ENCODE measurements at places on chromosomes 16 and 17. TPM values are rescaled to one million over a fixed set of nuclear protein-coding genes. Genes with fewer than 3 reads are reported as not detected.

Gene KRT40
- not detected for total RNA-seq

Gene SLC6A2
- not detected for total RNA-seq

Gene TNS4
- total RNA-seq = 3.7 TPM

Gene MYH11
- total RNA-seq = 0.04 TPM

Gene CDH8
- not detected for total RNA-seq

Gene NKD1
- 0.81 TPM for total RNA-seq

Gene RNF43
- total RNA-seq = 0.12 TPM

Gene KRTAP2-3
- total RNA-seq = not detected

Gene CDH16
- total RNA-seq = not detected

Gene NUDT7
- total RNA-seq = 8.4 TPM

Gene ATP2A1
- 2.7 TPM for total RNA-seq

DNA sequence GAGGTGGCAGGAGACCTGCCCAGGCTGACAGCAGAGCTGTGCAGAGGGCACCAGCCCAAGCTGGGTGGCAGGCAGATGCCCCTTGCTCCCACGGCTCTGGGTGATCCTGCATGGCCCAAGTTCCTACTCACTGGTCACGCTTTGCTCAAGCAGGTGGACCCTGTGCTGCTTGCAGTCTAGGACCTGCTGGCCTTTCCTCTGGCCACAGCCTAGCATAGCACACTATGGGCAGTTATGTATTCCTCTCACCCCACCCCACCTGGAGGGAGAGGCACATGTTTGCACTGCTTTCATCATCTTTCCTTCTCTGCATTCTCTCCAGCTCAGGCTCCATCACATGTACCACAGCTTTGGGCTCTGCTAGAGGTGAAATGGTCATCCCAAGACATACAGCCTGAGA is 19.6 kb upstream of the SREBF1 start:
- H3K27ac ChIP-seq = no peak overlapping the region
- peaks cover 59% of the 10 kb centered on the region for H3K4me1 ChIP-seq
- no peak for DNase-seq
- no peak overlapping the region for H3K4me3 ChIP-seq

DNA sequence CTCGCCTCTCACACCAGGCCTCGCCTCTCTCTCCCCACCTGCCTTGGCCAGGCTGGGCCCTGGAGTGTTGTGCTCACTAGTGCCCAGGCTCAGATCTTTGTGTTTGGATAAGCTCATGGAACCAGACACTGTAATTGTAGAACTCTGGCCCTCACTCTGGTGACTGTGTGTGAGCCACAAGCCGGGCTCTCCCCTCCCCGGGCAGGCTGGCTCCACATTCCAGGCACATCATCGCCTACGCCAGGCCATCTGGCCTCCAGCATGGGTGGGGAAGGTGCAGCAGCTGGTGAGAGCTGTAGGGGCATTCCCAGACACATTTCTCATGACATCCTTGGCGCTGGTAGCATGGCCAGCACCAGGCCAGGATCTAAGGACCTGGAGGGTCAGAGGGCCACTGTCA is 202.3 kb downstream of the RAB11FIP4 start:
- no peaks in the 10 kb centered on the region for H3K27me3 ChIP-seq
- no peaks in the 10 kb centered on the region for H3K36me3 ChIP-seq
- no peak overlapping the region for H3K4me3 ChIP-seq
- DNase-seq = no peak
- no peaks in the 10 kb centered on the region for H3K4me1 ChIP-seq

GRCh38 chr17:74963656-74964055 is 8.9 kb downstream of the HID1 start:
- no peak overlapping the region for H3K4me3 ChIP-seq
- no peaks in the 10 kb centered on the region for H3K36me3 ChIP-seq
- no peak overlapping the region for H3K27ac ChIP-seq
- peaks cover 4% of the 10 kb centered on the region for H3K4me1 ChIP-seq
- no peaks in the 10 kb centered on the region for H3K27me3 ChIP-seq

- H3K36me3 ChIP-seq = no peaks in the 10 kb centered on the region
- H3K4me1 ChIP-seq = no peaks in the 10 kb centered on the region
- H3K4me3 ChIP-seq = no peak overlapping the region
- no peaks in the 10 kb centered on the region for H3K27me3 ChIP-seq
- H3K27ac ChIP-seq = no peak overlapping the region
These were observed 59.1 kb downstream of the ABCC6 start for GRCh38 chr16:16164243-16164642.

GRCh38 chr16:66091471-66091891 is 275.0 kb upstream of the CDH5 start:
- H3K27me3 ChIP-seq = no peaks in the 10 kb centered on the region
- H3K4me3 ChIP-seq = no peak overlapping the region
- no peaks in the 10 kb centered on the region for H3K36me3 ChIP-seq
- no peaks in the 10 kb centered on the region for H3K4me1 ChIP-seq
- H3K27ac ChIP-seq = no peak overlapping the region

DNA sequence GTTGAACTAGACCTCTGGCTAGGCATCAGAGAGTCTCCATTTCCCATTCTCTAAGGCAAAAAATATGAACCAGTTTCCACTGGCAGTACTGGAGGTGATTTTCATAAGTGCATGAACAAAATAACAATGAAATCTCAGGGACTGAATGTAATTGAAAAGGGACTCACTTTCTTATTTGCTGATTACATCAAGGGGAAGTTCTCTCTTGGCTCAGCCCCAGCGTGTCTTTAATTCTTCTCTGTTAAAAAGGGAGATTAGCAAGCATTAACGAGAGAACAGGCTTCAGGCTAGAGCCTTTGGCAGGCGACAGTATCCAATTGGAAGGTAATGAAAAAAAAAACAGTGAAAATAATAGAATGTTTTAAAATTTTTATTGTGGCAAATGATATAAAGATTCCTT is 34.0 kb upstream of the ADAMTS18 start:
- H3K4me3 ChIP-seq = no peak overlapping the region
- no peaks in the 10 kb centered on the region for H3K36me3 ChIP-seq
- no peak for DNase-seq
- no peak overlapping the region for H3K27ac ChIP-seq
- H3K4me1 ChIP-seq = no peaks in the 10 kb centered on the region

DNA sequence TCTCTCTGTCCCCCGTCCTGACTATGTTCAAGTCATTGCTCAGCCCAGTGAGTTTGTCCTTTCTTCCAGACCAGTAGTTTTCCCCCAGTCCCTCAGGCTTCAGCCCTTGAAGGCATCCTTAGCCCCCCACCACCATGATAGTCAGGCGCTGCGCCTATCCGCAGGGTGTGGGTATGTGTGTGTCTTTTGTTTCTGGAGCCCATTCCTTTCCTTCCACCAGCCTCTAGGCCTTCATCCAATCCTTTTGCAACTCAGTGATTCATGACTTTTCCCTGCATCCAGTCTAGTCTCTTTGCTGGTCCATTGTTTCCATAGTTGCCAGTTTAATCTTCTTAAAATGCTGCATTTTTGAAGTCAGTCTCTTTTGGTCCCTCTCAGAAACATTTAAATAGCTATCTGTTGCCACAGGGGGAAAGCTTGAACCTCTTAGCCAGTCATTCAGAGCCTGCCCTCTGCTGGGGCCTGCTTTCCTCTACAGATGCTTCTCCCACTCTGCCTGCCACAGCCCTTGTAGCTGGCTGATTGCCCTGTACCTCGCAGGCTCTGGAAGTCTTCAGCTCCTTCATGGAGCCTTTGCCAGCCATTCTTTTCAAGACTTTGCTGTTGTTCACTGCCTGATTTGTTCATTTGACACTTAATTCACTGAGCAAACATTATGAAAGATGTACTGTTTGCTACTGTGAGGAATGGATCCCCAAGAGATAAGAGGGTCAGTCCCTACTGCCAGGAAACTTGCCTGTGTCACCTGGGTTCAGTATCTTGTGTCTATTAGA is 55.9 kb upstream of the ADCY7 start:
- peak overlapping the region; percentile 62 for H3K27ac ChIP-seq
- no peaks in the 10 kb centered on the region for H3K27me3 ChIP-seq
- H3K36me3 ChIP-seq = peaks cover 25% of the 10 kb centered on the region
- DNase-seq = peak; percentile 81

- no peak overlapping the region for H3K4me3 ChIP-seq
- no peaks in the 10 kb centered on the region for H3K27me3 ChIP-seq
- DNase-seq = no peak
- no peaks in the 10 kb centered on the region for H3K4me1 ChIP-seq
These were observed 220.1 kb downstream of the ZFHX3 start for GRCh38 chr16:72827866-72828265.

DNA sequence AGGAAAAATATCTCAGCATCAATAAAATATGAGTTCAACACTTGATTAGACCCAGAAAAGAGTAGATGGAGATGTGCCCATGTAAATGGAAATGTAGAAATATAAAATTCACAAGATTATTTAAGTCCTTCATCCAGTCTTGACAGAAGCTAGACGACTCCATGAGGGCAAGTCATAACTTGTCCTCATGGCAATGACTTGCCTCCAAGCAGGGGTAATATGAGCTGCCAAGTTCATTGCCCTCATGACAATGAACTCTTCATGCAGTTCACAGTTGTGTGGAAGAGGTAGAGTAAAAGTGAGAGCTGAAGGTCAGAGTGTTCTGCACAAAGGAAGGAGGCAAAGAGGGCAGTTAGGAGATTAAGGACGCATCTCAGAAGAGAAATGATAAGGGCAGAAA is 22.3 kb downstream of the CDH11 start:
- no peaks in the 10 kb centered on the region for H3K4me1 ChIP-seq
- no peak overlapping the region for H3K27ac ChIP-seq
- H3K4me3 ChIP-seq = no peak overlapping the region

DNA sequence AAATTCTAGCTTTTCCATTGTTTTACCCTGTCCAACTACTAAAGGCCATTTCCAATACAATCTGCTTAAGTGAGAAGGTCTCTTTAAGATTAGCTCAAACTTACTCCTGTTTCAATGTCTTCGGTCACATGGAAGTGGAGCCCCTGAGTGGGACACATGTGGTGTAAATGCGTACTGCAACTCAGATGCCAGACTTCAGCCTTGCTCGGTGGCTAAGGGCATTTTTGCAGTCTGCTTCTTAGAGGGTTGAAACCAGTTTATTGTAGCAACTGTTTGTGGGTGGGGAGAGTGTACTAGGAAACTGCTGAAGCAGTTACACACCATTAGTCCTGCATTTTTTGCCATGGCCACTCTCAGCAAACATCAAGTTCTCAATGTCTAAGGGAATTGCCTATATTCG is 140.6 kb downstream of the PARN start:
- H3K27ac ChIP-seq = no peak overlapping the region
- DNase-seq = no peak
- no peak overlapping the region for H3K4me3 ChIP-seq

DNA sequence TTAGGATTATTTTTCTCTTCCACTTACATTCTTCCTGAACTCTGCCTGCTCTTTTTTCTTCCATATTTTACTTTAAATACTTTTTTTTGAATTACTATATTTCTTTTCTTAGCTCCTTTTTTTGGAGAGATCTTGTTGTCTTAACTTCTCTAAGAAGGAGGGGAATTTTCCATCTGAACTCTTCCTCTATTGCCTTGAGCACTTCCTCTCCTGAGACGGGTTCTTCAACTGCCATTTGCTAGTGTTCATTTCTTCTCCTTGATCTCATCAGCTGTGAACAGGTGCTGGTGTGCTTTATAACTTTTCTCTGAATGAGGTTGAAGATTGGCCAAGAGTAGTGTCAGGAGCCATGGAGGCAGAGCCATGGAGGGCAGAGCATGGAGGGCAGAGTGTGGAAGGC is 15.1 kb upstream of the CD300LD start:
- no peak overlapping the region for H3K27ac ChIP-seq
- peaks cover 21% of the 10 kb centered on the region for H3K4me1 ChIP-seq
- peaks cover 24% of the 10 kb centered on the region for H3K27me3 ChIP-seq

- H3K27me3 ChIP-seq = no peaks in the 10 kb centered on the region
- peak overlapping the region; percentile 47 for H3K27ac ChIP-seq
- H3K4me3 ChIP-seq = no peak overlapping the region
- peaks cover 61% of the 10 kb centered on the region for H3K4me1 ChIP-seq
- DNase-seq = no peak
These were observed 5.3 kb downstream of the ARHGAP17 start for GRCh38 chr16:25009822-25010221.

- H3K27me3 ChIP-seq = no peaks in the 10 kb centered on the region
- DNase-seq = no peak
- H3K27ac ChIP-seq = no peak overlapping the region
- no peak overlapping the region for H3K4me3 ChIP-seq
- H3K36me3 ChIP-seq = peaks cover 10% of the 10 kb centered on the region
These were observed 37.6 kb upstream of the LGALS9 start for GRCh38 chr17:27593232-27593856.

GRCh38 chr17:3639981-3640596 is 3.5 kb downstream of the CTNS start:
- peaks cover 8% of the 10 kb centered on the region for H3K36me3 ChIP-seq
- H3K4me3 ChIP-seq = peak overlapping the region; percentile 31
- H3K27ac ChIP-seq = peak overlapping the region; percentile 80
- no peak for DNase-seq
- no peaks in the 10 kb centered on the region for H3K27me3 ChIP-seq
- H3K4me1 ChIP-seq = peaks cover 51% of the 10 kb centered on the region

- H3K4me3 ChIP-seq = no peak overlapping the region
- H3K27ac ChIP-seq = no peak overlapping the region
- H3K36me3 ChIP-seq = no peaks in the 10 kb centered on the region
- no peak for DNase-seq
- H3K4me1 ChIP-seq = no peaks in the 10 kb centered on the region
These were observed 1.2 kb downstream of the KRTAP2-3 start for GRCh38 chr17:41058741-41059140.

DNA sequence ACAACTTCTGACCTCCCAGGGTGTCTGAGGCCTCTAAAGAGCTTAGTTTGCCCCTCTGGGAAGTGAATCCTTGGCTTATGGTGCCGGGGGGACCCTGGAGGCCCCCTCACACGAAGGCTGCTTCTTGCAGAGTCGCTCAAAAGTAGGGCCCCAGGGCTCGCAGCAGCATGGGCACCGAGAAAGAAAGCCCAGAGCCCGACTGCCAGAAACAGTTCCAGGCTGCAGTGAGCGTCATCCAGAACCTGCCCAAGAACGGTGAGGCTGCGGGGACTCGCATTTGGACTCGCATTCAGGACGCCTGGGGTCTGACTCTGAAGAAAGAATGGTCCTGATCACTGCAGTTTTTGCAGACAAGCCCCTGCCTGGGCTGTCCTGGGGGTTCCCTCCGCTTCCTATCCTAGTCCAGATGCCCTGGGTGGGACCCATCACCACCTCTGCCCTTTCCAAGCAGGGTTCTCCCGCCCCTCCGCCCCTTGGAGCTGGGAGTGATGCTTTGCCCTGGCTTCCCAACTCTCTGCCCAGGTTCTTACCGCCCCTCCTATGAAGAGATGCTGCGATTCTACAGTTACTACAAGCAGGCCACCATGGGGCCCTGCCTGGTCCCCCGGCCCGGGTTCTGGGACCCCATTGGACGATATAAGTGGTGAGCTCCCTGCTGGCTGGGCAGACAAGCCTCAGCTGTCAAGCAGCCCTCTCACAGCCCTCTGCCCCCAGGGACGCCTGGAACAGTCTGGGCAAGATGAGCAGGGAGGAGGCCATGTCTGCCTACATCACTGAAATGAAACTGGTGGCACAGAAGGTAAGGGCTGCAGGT is 698 bp downstream of the ACBD4 start:
- peak overlapping the region; percentile 86 for H3K27ac ChIP-seq
- H3K36me3 ChIP-seq = peaks cover 4% of the 10 kb centered on the region
- DNase-seq = no peak
- H3K4me3 ChIP-seq = peak overlapping the region; percentile 91
- H3K27me3 ChIP-seq = peaks cover 1% of the 10 kb centered on the region
- peaks cover 21% of the 10 kb centered on the region for H3K4me1 ChIP-seq

GRCh38 chr17:31459716-31460115 is 68.2 kb downstream of the RAB11FIP4 start:
- no peaks in the 10 kb centered on the region for H3K4me1 ChIP-seq
- H3K27ac ChIP-seq = no peak overlapping the region
- DNase-seq = no peak
- no peak overlapping the region for H3K4me3 ChIP-seq

GRCh38 chr17:65794572-65794971 is 233.1 kb upstream of the AXIN2 start:
- H3K27me3 ChIP-seq = no peaks in the 10 kb centered on the region
- H3K36me3 ChIP-seq = no peaks in the 10 kb centered on the region
- DNase-seq = no peak
- H3K27ac ChIP-seq = no peak overlapping the region
